Stimulated activated CD8-positive, alpha-beta memory T cell treated with anti-CD3 and anti-CD28 coated beads, Interleukin-7, amount 100 ng/mL, for 1 hour (primary cell): ENCODE measurements at places on chromosomes 3 and 15.

- no peak for DNase-seq
Observed at GRCh38 chr3:30078736-30079135, 527.7 kb upstream of the TGFBR2 start.

DNA sequence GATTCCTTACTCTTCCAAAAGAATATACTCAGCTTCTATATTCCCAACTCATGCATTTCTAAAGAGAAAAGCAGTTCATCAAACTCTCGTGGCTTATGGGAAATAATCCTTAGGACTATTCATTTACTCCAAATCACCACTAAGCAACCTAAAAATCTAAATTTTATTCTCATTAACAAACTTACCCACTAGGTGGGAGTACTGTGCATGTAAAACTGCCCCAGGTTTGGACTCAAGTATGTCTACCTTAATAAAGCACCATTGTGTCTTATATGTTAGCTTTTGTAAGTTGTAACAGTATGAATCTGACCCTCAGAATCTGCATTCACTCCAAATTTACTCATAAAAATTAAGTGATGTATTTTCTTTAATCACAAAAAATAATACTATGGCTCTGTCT lies 25.3 kb downstream of the RAD18 start:
- no peak for DNase-seq

- DNase-seq: no peak
Observed at GRCh38 chr3:56375654-56376053, 92.6 kb downstream of the ERC2 start.

DNA sequence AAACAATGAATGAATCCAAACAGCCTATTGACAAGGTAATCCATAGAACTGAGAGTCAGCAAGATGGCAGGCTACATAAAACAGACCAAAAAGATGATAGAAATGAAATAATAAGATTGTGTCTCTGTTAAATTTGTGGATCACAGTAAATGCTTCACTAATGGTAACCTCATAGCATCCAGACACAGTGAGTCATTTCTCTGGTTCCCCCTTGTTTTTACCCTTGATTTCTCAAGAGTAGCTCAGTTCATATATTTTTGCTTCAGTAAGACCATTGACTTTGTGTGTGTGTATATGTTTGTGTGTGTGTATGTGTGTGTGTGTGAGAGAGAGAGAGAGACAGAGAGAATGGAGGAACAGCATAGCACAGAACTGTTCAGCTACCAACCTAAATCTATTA lies 546.9 kb downstream of the RBMS3 start:
- DNase-seq: no peak

DNA sequence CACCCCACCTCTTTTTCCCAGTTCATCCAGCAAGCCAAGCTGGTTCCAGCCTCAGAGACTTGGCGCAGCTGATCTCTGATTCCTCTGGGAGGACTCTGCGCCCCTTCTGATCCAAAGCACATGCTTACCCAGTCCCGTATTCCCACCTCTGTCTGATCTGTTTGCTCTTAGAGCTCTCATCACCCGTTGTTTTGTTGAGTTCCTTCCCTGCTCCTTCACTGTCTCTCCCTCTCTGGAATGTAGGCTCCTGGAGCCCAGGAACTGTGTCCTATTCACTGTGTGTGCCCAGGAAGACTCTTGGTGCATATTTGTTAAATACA lies 1.3 kb upstream of the ZXDC start:
- DNase-seq: no peak

- no peak for DNase-seq
Observed at GRCh38 chr3:117543521-117543920, 833.9 kb downstream of the TUSC7 start.

DNA sequence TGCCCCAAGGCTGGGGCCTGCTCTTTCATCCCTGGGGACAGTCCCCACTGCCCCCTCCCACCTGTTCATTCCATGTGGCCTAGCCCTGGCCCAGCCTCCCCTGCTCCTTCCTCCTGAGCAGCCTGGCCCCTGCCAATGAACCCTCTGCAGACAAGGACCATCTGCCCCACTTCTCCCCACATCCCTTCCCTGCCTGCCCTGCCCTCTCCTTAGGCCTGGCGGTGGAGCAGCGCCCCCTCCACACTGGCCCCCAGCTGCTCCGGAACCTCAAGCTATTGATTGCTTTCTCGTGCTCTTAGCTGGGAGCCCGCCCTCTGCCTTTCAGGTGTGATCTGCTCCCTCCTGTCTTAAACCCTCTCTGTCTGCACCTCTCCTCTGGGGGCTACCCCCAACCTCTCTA lies 8.0 kb downstream of the PLXNA1 start:
- DNase-seq: no peak

GRCh38 chr3:78025916-78026315 lies 986.0 kb downstream of the ROBO2 start:
- DNase-seq: no peak

- DNase-seq: no peak
Observed at GRCh38 chr15:74222240-74223119, 13.6 kb upstream of the CCDC33 start.

- DNase-seq: no peak
Observed at GRCh38 chr3:54712539-54712938, 215.3 kb downstream of the LRTM1 start.

DNA sequence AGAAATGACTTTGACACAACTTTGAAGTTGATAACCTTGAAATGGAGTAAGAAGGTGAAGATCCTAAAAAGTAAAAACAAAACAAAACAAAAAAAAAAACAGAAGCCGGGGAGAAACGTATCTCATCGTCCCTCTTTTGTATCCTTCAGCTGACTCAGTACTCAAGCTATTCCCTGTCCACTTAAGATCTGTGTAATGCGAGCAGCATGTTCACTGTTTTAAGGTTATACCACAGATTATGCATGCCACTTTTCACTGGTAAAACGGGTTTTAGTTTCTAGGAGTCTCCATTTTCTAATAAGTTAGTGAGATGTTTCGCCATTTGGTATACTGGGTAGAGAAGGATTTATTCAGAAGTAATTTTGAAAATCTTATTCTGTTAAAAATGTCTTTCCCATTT lies 324.3 kb downstream of the FEZF2 start:
- DNase-seq: no peak

GRCh38 chr3:25142609-25143355 lies 285.3 kb upstream of the RARB start:
- no peak for DNase-seq

GRCh38 chr3:31106204-31106603 lies 211.7 kb upstream of the GADL1 start:
- DNase-seq: no peak

GRCh38 chr15:66430627-66431255 lies 44.0 kb downstream of the MAP2K1 start:
- DNase-seq: no peak

- peak; percentile 18 for DNase-seq
Observed at GRCh38 chr15:77634266-77634962, 1.7 kb upstream of the LINGO1 start.

GRCh38 chr15:91100814-91101607 lies 954 bp downstream of the SV2B start:
- DNase-seq: no peak
